Activated CD4-positive, alpha-beta memory T cell treated with anti-CD3 and anti-CD28 coated beads, Interleukin-2, amount 10 ng/mL, durations not matched to agents 7 days and 5 days (primary cell): ENCODE measurements at places on chromosomes 16 and 17.
A peak's percentile ranks its signal among the peaks of the same experiment; 100 is the strongest.

GRCh38 chr16:10368969-10369551 is 16.8 kb upstream of the ATF7IP2 start:
- no peak for DNase-seq
- no peaks in the 10 kb centered on the region for H3K36me3 ChIP-seq
- no peaks in the 10 kb centered on the region for H3K4me1 ChIP-seq
- H3K4me3 ChIP-seq = no peak overlapping the region
- no peaks in the 10 kb centered on the region for H3K27me3 ChIP-seq

GRCh38 chr17:7084088-7084487 is 4.0 kb upstream of the CLEC10A start:
- H3K4me3 ChIP-seq = no peak overlapping the region
- no peaks in the 10 kb centered on the region for H3K36me3 ChIP-seq
- no peak overlapping the region for H3K27ac ChIP-seq
- H3K4me1 ChIP-seq = peaks cover 40% of the 10 kb centered on the region
- peaks cover 27% of the 10 kb centered on the region for H3K27me3 ChIP-seq

- H3K27ac ChIP-seq = no peak overlapping the region
- H3K4me1 ChIP-seq = peaks cover 20% of the 10 kb centered on the region
- H3K4me3 ChIP-seq = peak overlapping the region; percentile 78
Observed at GRCh38 chr16:31477220-31478216, 5.4 kb upstream of the SLC5A2 start.

DNA sequence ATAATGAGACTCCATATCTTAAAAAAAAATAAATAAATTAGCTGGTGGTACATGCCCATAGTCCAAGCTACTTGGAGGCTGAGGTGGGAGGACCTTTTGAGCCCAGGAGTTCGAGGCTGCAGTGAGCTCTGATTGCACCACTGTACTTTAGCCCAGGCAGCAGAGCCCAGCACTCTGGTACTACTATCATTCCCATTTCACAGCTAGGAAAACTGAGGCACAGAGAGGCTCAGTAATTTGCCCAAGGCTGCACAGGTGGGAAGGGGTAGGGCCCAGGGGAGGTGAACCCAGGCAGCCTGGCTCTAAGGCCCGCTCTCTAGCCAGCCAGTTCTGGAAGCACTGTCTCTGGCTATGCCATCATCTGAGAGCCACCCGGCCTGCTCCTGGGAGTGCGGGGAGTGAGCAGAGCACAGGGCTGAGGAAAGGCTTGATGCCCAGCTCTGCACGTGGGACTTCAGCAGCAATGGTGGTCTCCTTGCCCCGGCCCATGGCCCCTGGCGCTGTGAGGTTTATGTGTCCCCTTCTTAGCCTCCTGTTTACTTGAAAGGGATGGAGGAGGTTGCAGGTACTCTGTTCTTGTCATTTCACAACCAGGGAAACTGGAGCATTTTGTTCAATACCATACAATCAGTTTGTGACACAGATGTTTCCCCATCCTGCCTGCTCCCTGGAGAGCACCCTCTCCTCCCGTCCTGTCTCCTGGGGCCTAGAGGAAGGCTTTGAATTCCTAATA is 222.3 kb downstream of the KATNIP start:
- H3K27me3 ChIP-seq = no peaks in the 10 kb centered on the region
- no peak overlapping the region for H3K27ac ChIP-seq
- H3K4me1 ChIP-seq = no peaks in the 10 kb centered on the region
- H3K4me3 ChIP-seq = no peak overlapping the region
- no peaks in the 10 kb centered on the region for H3K36me3 ChIP-seq

- H3K4me1 ChIP-seq = peaks cover 6% of the 10 kb centered on the region
- no peak overlapping the region for H3K4me3 ChIP-seq
- H3K36me3 ChIP-seq = peaks cover 4% of the 10 kb centered on the region
- H3K27me3 ChIP-seq = peaks cover 30% of the 10 kb centered on the region
- no peak overlapping the region for H3K27ac ChIP-seq
- no peak for DNase-seq
Observed at GRCh38 chr17:77622647-77623046, 335.9 kb upstream of the TNRC6C start.

GRCh38 chr17:33375783-33376182 is 82.7 kb upstream of the ASIC2 start:
- no peak overlapping the region for H3K27ac ChIP-seq
- H3K4me1 ChIP-seq = no peaks in the 10 kb centered on the region
- DNase-seq = no peak
- no peak overlapping the region for H3K4me3 ChIP-seq
- H3K36me3 ChIP-seq = no peaks in the 10 kb centered on the region

- no peaks in the 10 kb centered on the region for H3K36me3 ChIP-seq
- no peaks in the 10 kb centered on the region for H3K4me1 ChIP-seq
- no peak overlapping the region for H3K27ac ChIP-seq
- no peak for DNase-seq
- no peak overlapping the region for H3K4me3 ChIP-seq
Observed at GRCh38 chr16:61926766-61927165, 109.5 kb downstream of the CDH8 start.

DNA sequence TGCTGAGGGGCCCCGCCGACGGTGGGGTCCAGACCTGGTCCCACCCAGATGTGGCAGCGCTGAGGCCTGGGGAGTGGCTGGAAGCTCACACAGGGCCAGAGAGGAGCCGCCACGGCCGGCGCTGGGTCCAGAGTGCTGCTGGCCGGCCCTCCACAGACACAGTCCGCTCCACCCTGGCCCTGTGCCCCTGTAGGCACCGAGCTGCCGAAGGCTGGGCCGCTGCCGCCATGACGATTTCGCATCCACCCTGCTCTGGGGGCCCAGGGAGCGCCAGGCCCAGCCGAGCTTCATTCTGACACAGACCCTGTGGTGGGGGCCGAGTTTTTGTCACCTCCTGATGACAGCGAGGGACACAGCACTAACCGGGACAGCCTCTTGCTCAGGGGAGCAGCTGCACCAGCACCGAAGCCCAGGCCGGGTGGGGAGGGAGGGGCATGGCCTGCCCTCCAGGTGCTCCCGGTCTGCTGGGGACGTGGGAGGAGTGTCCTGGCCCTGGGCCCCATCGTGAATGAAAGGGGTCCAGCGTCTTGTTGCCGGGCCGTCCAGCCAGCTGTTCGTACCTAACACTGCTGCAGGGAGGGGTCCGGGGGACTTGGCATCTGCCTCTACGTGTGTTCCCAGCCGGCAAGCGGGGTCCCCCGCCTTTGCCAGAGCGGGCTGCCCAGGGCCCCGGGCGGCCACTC is 27.1 kb upstream of the SSTR5 start:
- no peaks in the 10 kb centered on the region for H3K36me3 ChIP-seq
- no peak overlapping the region for H3K27ac ChIP-seq
- H3K4me1 ChIP-seq = no peaks in the 10 kb centered on the region
- no peaks in the 10 kb centered on the region for H3K27me3 ChIP-seq
- no peak for DNase-seq

DNA sequence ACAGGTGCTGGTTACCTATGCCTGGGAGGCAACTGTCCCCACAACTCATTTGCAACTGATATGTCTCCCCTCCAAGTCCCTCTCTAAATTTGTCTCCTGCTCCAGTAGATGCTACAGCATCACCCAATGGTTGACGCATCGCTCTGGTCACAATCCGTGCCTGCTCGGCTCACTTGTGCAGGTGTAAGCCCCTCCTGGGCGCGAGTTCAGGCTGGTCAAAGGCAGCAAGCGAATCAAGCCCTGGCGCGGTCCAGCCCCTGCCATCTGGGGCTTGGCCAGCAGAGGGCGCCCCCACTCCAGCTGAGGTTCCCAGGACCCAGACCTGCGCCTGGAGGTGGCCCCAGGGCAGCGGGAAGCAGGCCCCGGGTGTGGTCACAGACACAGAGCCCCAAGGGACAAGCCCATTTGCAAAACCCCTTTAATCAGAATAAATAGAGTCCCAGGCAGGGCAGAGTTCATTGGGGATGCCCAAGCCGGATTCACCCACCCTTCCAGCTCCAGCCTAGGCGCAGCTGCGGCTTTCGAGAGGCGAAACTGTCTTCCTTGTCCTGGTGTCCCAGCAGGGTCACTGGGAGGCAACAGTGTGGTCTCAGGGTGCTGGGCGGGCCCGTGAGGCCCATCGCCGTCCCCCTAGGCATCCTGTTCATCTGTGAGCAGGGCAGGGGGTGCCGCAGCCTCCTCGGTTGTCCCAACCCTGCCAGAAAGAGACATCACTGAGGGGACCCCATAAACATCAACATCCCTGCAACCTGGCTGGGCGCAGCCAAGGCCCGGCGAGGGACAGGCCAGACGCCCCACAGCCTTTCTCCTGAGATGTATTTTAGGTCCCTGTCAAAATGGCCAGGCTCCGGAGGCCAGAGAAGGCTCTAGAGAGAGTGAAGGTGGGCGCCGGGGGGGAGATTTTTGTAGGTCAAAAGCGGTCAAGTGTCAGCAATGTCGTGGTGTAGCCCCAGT is 15.8 kb downstream of the TMC6 start:
- no peak overlapping the region for H3K4me3 ChIP-seq
- DNase-seq = peak; percentile 81
- peaks cover 64% of the 10 kb centered on the region for H3K36me3 ChIP-seq
- H3K27ac ChIP-seq = peak overlapping the region; percentile 76
- H3K27me3 ChIP-seq = no peaks in the 10 kb centered on the region
- H3K4me1 ChIP-seq = peaks cover 37% of the 10 kb centered on the region

DNA sequence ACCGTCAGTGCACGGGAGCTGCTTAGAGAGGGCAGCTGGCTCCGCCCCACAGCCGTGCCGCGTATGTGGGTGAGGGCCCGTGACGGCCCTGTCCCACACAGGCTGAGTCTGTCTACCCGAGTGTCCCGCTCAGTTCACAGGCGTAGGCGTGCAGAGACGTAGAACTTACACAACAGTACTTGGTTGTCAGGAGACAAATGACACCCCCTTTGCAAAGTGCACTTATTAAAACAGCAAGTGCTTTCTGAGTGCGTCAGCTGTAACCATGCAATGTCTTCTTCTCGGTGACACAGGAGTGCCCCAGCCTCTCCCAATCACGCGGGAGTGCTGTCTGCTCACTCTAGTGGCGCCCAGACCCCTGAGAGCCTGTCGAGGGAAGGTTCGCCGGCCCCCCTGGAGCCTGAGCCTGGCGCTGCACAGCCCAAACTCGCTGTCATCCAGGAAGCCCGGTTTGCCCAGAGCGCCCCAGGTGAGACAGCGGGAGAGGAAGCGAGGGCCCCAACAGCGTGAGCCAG is 64.2 kb downstream of the FOXK2 start:
- H3K4me1 ChIP-seq = peaks cover 17% of the 10 kb centered on the region
- H3K27me3 ChIP-seq = no peaks in the 10 kb centered on the region
- peaks cover 37% of the 10 kb centered on the region for H3K36me3 ChIP-seq

DNA sequence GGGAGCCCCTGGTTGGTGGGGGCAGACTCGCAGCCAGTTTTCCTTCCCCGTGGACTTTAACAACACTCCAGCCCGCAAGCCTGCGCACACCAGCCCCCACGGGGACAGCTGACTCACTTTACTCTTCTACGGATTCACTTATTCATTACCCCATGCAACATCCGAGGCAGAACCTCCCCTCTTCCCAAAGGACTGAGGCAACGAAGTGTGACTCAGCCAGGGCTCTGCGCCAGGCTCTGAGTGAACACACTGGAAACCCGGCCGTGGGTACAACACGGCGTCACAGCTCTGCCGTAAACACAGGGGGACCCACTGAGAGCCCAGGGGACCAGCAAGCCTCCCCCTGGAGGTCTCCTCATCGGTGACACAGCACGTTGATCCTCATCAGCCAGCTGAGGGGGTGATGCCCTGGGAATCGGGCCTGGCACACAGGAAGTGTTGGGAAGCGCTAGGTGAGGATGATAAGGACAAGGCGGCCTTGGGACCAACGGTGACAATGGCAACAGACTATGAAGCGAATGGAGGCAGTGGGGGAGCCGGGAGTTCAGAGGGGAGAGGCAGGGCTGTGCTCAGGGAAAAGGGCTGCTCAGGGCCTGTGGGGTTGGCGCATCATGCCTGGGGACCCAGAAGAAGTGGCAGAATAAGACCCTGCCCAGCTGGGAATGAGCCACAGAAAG is 14.6 kb downstream of the COTL1 start:
- H3K36me3 ChIP-seq = peaks cover 71% of the 10 kb centered on the region
- DNase-seq = peak; percentile 36
- no peaks in the 10 kb centered on the region for H3K27me3 ChIP-seq
- H3K4me1 ChIP-seq = peaks cover 93% of the 10 kb centered on the region
- H3K27ac ChIP-seq = peak overlapping the region; percentile 96
- peak overlapping the region; percentile 62 for H3K4me3 ChIP-seq

DNA sequence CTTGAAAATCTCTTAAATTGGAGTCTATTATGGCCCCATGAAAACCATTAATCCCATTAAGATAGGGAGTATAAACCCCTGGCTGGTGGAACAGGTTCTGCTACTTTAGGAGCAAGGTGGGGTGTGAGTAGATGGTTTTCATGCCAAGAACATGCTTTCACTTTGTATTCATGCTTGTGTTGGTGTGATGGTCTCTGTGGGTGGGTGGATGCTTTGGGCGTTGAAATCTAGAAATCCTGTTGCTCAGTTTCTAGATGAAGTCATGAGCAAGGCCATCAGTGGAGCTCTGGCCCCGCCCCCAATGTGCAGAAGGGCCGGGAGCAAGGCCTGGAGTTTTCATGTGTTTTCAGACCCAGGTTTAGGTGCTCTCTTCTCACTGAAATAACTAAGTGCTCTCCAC is 20.1 kb downstream of the PLD6 start:
- H3K36me3 ChIP-seq = peaks cover 68% of the 10 kb centered on the region
- DNase-seq = peak; percentile 66

DNA sequence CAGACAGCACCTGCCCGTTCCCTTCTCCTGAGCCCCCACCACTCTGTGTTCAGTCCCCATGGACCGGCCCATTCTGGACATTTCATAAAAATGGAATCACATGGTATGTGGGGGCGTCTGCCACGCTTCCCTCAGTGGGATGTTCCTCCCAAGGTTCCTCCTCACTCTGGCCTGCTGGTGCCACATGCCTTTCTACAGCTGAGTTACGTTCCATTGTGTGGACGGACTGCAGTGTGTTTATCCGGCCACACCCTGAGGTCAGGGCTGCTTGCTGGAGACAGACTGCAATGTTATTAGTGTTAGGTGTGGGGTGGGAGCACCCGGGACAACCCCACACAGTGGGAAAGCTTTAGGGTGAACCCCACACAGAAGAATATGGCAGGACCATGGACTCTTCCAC is 5.9 kb upstream of the AATK start:
- no peaks in the 10 kb centered on the region for H3K4me1 ChIP-seq
- H3K36me3 ChIP-seq = no peaks in the 10 kb centered on the region
- DNase-seq = no peak
- H3K27ac ChIP-seq = no peak overlapping the region
- H3K4me3 ChIP-seq = no peak overlapping the region
- H3K27me3 ChIP-seq = peaks cover 12% of the 10 kb centered on the region

DNA sequence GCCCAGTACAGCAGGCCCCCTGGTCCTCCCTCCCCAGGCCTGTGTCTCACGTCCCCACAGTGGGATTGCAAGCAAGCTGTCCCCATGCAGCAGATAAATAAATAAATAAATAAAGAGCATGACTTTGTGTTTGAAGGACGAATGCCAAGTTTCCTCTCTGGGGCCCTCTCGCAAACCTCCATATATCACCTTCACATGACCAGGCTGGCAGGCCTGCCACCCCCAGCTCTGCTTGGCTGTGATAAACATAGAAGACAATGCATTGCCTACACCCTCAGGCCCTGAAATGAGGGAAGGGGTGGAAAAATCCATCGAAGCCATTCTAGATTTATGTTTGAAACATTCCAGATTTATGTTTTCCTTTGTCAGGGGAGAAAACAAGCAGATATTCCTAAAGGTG is 107.3 kb downstream of the CCT6B start:
- H3K27ac ChIP-seq = no peak overlapping the region
- H3K4me1 ChIP-seq = peaks cover 5% of the 10 kb centered on the region
- H3K27me3 ChIP-seq = peaks cover 4% of the 10 kb centered on the region
